NCI-H1930 (cell line): ENCODE measurements at places on chromosomes 7 and 10.

DNA sequence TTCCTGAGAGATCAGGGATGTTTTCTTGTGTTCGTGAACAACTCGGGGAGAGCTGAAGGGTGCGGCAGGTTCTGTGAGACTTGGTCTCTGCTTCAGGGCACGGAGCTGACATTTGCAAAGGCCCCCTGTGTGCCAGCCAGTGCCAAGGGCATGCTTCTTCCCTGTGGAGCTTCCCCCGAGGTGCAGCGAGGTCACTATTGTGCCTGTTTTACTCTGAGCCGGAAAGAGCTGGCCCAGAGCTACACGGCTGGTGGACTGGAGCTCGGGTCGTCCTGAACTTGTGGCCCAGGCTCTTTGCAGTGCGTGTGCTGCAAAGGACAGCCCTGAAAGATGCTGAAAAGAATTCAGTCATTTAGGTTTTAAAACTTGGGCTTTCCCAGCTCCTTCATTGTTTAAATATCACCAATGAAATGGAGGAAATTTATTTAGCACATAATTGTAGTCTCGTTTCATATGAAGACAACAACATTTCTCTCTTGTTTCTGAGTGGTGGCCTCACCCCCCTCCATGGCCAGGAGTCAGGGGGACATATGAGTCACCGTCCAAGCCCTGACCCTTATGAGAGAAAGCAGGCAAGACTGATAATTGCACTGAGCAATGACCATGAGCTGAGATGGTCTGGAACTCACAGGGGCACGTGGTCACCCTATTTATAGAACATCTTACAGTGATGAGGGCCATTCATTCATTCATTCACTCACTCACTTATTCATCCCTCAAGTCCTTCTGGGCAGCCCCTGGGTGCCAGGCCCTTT, 102.6 kb downstream of the PTPRE start:
- DNase-seq = no peak

- no peak for DNase-seq
Measured at GRCh38 chr7:157043745-157044144, 33.3 kb upstream of the MNX1 start.

DNA sequence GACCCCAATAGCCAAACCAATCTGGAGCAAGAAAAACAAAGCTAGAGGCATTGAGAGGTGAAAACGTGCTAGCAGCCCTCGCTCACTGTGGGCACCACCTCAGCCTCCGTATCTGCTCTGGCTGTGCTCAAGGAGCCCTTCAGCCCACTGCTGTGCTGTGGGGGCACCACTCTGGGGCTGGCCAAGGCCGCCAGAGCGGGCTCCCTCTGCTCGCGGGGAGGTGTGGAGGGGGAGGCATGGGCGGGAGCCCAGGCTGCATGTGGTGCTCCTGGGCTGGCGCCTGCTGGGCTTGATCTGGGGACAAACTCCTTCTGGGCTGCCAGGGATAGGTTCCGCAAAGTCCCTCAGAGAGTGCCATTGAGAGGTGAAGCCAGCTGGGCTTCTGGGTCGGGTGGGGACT, 1002.0 kb downstream of the GATA3 start:
- DNase-seq = no peak

DNA sequence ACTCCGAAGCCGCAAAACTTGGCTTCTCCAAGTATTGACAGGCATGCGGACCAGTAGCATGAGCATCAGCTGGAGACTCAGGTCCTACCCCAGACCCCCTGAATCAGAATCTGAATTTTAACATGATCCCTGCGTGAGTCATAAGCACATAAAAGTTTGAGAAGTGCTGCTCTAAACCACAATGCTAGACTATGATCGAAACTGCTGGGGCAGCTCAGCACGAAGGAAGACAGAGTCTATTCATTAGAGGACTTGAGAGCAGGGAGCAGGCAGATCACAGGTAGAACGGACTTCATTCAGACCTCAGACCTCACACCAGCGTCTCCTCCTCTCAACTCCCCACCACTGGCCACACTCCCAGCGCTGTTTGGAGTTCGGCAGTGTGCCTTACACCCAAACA, 16.9 kb downstream of the CAMK2G start:
- no peak for DNase-seq

- no peak for DNase-seq
Measured at GRCh38 chr10:623014-623413, 66.5 kb downstream of the DIP2C start.

DNA sequence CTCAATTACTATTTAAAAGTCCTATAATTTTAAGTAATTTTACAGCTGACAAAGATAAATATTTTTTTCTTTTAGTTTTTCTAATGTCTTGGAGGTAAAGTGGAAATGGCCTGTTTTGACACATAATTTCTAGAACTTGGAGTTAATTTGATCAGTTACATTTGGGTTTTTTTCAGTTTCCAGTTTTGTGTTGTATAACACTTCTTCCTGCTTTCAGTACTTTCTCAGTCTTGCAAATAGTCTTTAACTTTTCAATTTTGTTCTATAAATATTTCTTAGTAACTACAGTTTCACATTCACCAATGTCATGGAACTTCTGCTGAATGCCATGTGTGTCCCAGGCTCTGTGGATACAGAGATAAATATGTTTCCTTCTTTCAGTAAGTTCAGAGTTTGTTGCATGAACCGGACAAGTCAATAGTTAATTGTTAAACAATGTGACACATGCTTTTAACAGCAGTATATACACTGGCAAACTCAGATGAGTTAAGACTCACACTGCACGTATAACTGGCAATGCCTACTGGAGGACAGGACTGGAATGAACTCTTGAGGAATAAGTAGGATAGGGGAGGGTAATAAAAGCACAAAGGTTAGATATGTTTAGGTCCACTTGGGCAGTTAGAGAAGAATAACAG, 4.6 kb downstream of the SHOC2 start:
- DNase-seq = no peak

GRCh38 chr7:141161550-141162535, 88.0 kb downstream of the TMEM178B start:
- DNase-seq = no peak

- no peak for DNase-seq
Measured at GRCh38 chr10:78478919-78479318, 445.3 kb downstream of the RPS24 start.

DNA sequence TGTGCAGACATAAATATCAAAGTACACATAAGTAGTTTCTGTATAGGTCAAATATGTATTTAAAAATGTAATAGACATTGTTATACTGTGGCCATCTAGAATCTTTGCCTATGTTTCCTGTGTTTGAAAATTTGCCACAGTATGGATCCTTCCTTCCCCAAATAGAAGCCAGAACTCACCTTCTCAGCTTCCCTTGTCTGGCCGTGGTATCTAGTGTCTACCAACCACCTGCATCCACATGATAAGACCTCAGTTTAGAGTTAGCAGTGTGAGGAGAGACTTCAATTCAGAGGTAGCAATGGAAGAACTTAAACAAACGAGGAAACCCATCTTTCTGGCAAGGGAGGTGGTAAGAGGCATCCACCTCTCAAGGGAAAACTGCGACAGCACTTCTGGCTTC, 4.9 kb downstream of the TRDMT1 start:
- no peak for DNase-seq

DNA sequence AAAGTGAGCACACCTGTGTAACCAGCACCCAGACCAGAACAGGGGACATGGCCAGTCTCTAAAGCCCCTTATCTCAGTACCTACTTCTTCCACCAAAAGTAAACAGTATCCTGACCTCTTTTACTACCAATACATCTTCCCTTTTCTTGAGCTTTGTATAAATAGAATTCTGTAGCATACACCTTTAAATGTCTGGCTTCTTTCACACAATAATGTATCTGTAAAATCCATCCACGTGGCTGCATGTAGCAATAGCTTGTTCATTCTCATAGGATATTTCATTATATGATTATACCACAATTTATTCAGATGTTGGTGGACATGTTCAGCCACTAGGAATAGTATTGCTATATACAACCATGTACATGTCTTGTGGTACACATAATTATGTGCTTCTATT, 40.6 kb downstream of the BTBD16 start:
- no peak for DNase-seq

- DNase-seq = no peak
Measured at GRCh38 chr10:100232101-100232500, 2.7 kb upstream of the CHUK start.

DNA sequence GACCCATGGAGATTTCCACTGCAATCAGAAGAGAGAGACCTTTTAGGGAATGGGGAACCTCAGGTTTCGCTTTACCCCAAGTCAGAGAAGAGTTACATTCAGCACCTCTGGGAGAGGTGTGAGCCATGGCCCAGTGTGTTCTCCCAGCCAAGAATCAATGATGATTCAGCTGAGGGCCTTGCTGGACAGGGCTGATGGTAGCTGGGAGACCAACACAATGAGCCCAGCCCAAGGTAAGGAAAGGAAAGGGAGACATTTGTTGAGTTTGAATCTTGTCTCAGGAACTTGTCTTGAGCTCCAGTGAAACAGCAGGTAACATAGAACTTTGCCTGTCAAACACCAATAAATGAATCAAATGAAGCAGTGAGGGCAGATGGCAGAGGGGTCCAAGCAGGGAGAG, 14.0 kb upstream of the PPIA start:
- DNase-seq = no peak

DNA sequence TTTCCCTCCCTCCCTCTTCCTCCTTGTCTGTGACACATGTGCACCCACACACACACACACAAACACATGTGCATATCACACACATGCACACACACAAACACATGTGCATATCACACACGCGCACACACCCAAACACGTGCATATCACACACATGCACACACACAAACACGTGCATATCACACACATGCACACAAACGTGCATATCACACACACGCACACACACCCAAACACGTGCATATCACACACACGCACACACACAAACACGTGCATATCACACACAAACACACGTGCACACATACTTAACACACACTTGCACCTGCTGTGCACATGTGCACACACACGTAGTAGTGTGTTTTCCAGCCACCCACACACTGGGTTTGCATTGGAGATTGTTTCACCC, 29.4 kb upstream of the KNDC1 start:
- DNase-seq = no peak

DNA sequence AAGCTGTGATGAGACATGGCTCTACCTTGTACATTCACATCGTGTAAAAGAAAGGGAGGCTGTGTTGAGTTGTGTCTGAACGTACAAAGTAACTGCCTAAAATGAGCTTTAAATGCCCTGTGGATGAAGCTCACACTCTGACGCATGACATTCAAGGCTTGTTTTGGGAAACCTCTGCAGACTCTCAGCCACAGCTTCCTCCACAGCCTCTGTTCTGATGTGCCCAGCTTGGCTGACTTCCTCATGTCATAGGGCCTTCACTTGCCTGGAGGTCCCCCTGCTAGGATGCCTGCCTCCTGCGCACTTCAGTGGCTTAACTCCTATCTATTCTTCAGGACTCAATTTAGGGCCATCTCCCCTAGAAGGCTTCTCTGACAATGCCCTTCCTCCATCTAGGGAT, 230.0 kb upstream of the HABP2 start:
- no peak for DNase-seq

GRCh38 chr7:22138886-22139285, 193.2 kb upstream of the CDCA7L start:
- DNase-seq = no peak

GRCh38 chr10:31490858-31491504, 172.0 kb downstream of the ZEB1 start:
- DNase-seq = no peak

- DNase-seq = no peak
Measured at GRCh38 chr10:25896421-25896820, 37.6 kb upstream of the MYO3A start.

- no peak for DNase-seq
Measured at GRCh38 chr7:100933734-100934133, 15.6 kb upstream of the MUC3A start.

DNA sequence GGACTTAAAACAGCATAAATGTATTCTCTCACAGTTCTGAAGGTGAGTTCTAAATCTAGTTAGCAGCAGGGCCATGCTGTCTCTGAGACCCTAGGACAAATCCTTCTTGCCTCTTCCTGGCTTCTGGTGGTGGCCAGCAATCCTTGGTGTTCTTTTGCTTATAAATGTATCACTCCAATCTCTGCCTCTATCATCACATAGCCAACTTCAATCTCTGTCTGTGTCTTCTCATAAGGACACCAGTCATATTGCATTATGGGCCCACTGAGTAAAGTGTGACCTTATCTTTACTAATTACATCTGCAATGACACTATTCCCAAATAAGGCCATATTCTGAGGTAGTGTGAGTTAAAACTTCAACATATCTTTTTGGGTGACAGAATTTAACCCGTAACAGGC, 778.9 kb downstream of the KCNMA1 start:
- no peak for DNase-seq

DNA sequence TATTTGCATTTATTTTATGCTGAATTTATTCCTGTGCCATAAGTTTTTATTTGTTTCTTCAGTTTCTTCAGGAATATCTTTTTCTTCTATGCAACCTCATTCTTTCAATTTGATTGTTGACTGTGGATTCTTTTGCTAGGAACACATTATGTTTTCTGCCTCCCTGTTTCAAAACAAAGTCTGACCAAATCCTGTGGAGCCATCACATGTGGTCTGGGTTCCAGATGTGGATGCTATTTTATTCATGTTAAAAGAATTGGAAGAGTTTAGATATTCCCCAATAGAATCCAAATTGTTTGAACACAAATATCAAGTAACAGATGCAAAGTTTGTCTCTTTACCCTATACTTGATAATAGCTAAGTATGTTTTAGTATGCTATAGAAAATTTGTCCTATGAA, 56.8 kb upstream of the LRRC17 start:
- no peak for DNase-seq

GRCh38 chr7:98949336-98950044, 71.2 kb downstream of the TRRAP start:
- no peak for DNase-seq

GRCh38 chr10:19048489-19048888, at the start of gene MALRD1:
MALRD1 (plus strand) TSS chr10:19048801; CDS start chr10:19048939, 138 bp downstream.
- DNase-seq = peak; percentile 54

GRCh38 chr7:45294559-45294958, 137.0 kb downstream of the RAMP3 start:
- DNase-seq = no peak

DNA sequence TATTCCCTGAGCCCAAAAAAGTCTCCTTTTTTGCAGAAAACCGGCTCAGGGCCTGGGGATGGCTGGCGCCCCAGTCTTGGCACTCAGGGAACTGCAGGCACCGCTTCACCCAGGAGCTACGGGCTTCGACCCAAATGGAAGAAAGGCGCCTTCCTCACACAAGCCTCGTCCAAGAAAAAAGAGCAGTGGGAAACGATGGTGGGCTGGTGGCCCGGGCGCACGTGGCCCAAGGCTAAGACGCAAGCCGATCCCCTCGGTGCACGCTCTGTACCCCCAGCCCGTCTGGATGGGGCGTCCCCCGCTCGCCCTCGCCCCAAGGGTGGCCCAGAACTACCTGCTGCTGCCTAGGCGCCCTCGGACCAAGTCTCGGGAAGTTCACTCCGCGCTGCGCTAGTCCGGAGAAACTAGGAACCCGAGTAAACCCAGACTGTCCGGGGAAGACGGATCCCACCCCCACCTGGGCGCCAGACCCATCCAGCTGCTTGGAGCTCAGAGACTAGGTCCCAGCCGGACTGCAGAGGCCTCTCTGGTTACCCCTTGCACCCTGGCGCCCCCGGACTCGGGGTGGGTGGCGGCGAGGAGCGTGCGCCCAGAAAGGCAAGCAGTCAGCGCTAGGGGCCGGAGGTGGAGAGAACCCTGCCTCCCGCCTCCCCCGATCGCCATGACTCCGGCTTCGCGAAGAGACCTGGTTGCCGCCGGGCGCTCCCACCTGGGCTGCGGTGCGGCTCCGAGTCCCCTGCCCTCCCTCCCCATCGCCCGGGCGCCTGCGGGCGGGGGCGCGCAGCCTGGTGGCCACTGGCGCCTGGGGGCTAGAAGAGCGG, 76.4 kb downstream of the CALN1 start:
- DNase-seq = no peak

- no peak for DNase-seq
Measured at GRCh38 chr7:41869997-41870396, 167.1 kb upstream of the INHBA start.
